ENCODE measurements at places on chromosomes 13 and 19. TPM values are rescaled to one million over a fixed set of nuclear protein-coding genes. Genes with fewer than 3 reads are reported as not detected.
A peak's percentile ranks its signal among the peaks of the same experiment; 100 is the strongest.

Gene LGALS7
- total RNA-seq: not detected

Gene TICAM1
- 4.0 TPM for total RNA-seq

Gene FBXO17
- total RNA-seq: 24.2 TPM

Gene KLK4
- total RNA-seq: not detected

Gene ZFP28
- total RNA-seq: 10.4 TPM

Gene EPN1
- 88.6 TPM for total RNA-seq

Gene PRRG2
- 3.1 TPM for total RNA-seq

Gene PINLYP
- 2.3 TPM for total RNA-seq

GRCh38 chr19:1602091-1602707, 3.1 kb downstream of the UQCR11 start:
- DNase-seq: no peak

- peak; percentile 68 for DNase-seq
These were observed 44.0 kb downstream of the ZNF823 start for GRCh38 chr19:11694533-11695439.

DNA sequence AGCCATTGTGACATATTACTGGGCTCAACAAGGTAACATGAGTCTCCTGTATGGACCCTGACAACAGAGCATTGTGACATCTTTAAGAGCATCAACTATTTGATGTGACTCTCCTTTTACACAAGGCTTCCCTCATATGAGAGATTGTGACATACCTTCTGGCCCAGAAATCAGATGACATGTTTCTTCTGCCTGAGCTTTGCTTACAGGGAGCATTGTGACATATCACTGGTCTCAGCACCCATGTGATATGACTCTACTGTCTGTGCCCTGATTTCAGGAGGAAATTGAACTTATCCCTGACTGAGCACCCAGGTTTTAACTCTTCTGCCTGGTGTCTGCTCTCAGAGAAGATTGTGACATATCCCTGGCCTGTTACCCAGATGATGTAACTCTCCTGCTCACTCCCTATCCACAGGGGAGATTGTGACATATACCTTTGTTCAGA, 15.9 kb upstream of the ZNF681 start:
- DNase-seq: no peak

- DNase-seq: no peak
These were observed 72.0 kb downstream of the ALOX5AP start for GRCh38 chr13:30807392-30807791.

DNA sequence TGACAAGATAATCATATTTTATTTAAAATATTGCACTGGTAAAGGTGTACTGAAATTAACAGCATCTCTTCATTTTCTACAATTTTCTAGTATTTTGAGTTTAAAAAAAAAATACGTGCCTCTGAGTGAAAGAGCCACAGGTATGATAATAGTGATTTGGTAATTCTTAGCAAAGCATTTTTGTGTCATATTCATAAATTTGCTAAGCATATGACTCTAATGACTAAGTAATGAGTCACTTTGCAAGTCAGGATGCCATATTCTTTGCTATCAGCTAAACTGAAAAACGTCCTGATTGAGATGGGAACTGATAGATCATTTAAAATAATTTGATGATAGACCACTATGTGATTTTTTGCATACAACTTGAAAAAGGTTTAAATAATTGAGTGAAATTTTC, 136.1 kb upstream of the IRS2 start:
- DNase-seq: no peak

GRCh38 chr13:36151591-36151990, 20.4 kb upstream of the DCLK1 start:
- DNase-seq: no peak

- peak; percentile 49 for DNase-seq
These were observed 107.2 kb downstream of the CACNA1A start for GRCh38 chr19:13398780-13399726.

- DNase-seq: no peak
These were observed 816.2 kb upstream of the ATXN8OS start for GRCh38 chr13:69291292-69291906.

GRCh38 chr19:28036486-28036885, 1176.5 kb downstream of the UQCRFS1 start:
- DNase-seq: no peak

DNA sequence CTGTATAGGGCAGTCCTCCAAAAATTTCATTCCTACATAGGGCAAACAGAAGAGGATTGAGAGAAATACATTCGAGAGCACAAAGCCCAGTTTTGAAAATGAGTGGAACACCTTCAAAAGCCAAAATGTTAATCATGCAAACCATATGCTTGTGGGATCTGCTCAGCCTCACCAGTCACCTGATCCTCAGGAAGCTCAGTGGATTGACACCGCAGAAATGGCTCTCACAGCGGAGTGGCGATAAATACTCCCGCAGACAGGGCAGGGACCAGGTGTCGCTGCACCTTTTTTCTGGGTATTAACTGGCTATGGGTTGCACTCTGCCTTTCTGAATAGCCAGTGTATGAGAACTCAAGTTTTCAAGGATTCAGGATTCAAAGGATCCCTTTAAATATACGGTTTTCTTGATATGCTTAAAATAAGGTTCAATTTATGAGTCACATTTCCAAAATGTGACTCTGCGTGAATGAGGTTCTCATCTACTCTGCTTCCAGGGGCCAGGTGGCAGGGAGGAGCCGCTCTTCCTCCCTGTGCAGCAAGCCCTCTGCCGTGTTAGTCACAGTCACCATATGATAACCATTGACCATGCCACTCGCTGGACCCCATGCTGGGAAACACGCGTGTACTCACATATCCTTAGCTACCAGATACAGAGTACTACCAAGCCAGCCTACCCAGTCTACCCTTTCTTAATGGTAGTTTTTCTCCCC, 18.3 kb upstream of the DHRS12 start:
- no peak for DNase-seq

DNA sequence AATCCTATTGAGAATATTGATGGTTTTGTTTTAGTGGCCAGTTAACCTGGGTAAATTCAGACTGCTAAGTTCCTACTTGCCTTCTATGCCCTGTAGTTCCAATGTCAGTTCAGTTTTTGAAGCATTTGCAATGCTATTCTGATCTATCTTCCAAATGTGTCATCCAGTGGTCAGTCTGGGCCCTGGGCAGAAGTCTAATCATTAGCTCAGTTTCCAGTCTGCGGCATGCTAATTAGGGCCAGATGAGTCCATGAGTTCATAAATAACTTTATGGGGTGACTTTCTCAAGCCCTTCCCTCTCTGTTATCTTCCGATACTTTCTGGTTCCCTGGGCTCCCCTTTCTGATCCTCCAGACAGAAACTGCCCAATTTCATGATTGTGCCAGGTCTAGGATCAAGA, 32.7 kb downstream of the FAM187B start:
- DNase-seq: no peak

DNA sequence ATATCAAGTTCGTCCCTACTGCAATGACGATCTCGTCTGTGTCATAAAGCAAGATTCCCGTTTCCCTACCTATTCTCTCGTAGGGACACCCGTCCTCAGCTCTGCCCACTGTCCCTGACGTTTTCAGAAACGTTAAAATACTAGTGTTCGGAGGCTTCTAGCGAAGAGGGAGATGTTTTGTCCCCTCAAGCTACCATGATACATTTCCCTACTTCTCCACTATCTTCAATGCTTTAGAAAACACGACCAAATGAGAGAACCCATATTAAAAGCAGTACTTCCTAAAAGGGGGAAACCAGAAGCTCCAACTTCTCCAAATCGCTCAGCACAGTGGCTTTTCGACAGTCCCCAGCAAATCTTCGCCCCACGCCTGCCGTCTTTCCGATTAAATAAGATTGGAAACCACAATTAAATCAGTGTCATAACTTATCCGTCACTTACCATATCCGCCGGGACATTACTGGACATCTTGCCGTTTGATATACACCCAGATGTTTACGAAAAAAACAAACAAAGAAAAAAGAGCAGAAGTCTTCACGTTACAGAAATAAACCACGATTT, 1.3 kb downstream of the UBL3 start:
- no peak for DNase-seq

- DNase-seq: no peak
These were observed 197.1 kb downstream of the ITGBL1 start for GRCh38 chr13:101649488-101650126.

DNA sequence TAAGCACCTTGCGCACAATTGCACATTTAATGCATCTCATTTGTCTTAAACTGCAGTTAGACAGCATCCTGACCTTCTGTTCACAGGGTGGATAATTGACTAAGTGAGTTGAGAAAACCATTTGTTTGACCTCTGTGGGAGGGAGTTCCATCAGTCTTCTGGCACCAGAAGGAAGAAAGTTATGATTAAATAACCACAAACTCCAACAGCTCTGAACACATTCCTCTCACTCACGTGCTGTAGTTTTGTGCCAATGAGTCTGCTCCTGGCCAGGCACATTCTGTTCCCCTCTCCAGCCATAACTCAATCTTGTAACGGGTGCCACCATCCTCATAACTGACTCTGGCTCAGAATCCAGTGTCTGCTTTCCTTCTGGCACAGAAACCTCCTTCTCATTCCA, 817.2 kb downstream of the SLITRK1 start:
- DNase-seq: no peak

- no peak for DNase-seq
These were observed 23.1 kb downstream of the TBC1D4 start for GRCh38 chr13:75458696-75459422.

DNA sequence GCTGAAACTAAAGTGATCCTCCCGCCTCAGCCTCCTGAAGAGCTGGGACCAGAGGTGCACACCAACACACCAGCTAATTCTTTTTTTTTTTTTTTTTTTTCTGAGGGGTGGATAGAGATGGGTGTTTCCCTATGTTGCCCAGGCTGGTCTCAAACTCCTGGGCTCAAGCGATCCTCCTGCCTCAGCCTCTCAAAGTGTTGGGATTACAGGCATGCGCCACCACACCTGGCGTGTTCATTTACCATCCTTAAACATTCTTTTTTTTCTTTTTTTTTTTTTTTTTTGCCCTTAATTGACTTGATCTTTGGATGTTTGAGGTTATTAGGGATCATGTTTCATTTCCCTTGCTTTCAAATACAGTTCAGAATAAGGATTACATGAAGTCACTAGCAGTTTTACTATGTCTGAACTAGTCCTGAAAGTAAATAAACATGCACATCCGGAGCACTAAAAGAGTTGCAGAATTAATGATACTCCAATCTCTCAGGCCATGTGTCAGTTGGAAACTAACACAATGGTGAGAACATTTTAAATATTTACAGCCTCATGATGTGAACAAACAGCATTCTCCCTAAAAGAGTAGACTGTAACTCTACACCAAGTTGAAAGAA, 10.2 kb downstream of the UTP14C start:
- DNase-seq: no peak

All from pulmonary artery endothelial cell (primary cell).